ENCODE measurements at places on chromosomes 13 and 19.

DNA sequence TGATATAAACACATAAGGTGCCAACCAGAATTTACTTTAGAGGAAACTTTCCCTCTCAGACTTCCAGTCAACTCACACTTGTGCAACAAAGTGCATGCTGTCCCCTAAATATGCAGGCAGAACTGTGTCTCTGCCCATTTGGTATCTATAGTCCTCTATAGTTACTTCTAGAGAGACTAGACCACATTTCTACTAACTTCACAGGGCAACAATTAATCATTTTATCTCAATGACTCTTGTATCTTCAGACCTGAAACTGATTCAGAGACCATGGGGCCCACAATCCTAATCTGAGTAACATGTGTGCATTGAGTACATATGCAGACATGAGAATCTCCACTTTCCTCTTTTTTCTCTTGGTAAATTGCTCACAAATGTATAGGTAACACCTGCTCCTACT is 158.1 kb downstream of the ZNF486 start:
- no peak for DNase-seq

- no peak for DNase-seq
Observed at GRCh38 chr19:19181488-19181998, 10.4 kb downstream of the BORCS8 start.

GRCh38 chr19:48480558-48481500 is 11.7 kb downstream of the CYTH2 start:
- peak; percentile 56 for DNase-seq

DNA sequence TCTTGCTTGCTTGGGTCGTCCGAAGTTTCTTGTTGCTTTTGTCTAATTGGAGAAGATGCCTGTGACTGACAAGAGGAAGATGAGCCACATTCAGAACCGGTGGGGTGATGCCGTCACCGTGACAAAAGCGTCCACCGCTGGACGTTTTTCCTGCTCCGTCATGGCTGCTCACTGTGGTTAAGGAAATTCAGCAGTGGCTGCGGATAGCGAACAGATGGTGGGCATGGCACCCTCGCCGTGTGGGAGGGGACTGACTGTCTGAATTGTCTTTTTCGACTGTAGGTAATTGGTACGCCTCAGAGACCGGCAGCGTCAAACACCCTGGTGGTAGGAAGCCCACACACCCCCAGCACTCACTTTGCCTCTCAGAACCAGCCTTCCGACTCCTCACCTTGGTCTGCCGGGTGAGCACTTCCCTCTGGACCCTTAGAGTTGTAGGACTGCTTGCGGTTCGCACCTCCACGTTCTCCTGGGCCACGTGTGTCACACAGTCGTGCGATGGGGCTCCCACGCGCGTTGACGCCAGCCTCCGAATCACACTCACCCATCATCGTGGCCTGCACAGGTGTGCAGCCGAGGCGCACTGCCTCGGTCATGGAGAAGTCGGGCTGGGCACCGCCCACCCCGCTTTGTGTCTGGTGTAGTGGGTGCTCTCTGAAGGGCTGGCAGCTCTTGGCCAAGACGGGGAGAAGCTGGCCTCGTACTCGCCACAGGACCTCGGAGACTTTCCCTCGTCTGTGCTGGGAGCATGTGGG is 26.5 kb downstream of the ATP4B start:
- DNase-seq, result no peak

DNA sequence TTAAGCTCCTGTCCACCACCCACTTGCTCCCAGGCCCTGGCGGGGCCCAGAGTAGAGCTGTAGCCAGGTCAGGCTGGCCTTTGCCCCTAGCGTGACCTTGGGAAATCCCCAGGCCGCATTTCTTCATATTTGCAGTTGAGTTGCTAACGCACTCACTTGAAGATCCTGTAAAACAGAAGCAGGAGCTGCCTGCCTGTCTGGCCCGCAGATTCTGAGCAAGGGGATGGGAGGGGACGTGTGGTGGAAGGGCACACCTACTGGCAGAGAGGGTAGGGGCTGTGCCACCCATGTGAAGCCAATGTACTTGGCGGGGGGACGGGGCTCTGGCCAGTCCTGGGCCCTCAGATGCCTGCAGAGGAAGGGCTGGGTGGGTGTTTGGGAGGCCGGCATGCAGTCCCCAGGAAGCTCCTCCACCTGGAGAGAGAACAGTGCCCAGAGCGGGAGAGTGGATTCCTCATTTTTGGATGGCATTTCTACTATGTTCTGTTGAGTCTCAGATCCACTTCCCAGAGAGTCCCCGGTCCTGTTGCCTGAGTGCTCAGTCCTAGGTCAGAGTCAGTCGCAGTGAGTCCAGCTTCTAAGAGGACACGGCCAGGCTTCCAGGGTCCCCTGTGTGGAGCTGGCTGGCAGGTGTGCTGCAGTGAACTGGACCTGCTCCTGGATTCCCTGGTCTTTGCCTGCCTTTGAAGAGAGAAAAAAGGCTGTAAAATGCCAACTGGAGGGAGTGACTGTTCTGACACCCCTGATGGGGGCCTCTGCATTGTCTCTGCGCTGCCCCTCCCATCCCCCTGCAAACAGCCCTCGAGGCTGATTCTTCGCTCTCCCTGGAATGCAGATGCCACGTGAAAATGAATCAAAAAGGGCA is 62.9 kb downstream of the GGACT start:
- DNase-seq, result no peak

GRCh38 chr19:49427855-49428546 is 2.8 kb downstream of the GFY start:
- no peak for DNase-seq

- DNase-seq, result no peak
Observed at GRCh38 chr19:28420811-28421550, 792.0 kb downstream of the UQCRFS1 start.

DNA sequence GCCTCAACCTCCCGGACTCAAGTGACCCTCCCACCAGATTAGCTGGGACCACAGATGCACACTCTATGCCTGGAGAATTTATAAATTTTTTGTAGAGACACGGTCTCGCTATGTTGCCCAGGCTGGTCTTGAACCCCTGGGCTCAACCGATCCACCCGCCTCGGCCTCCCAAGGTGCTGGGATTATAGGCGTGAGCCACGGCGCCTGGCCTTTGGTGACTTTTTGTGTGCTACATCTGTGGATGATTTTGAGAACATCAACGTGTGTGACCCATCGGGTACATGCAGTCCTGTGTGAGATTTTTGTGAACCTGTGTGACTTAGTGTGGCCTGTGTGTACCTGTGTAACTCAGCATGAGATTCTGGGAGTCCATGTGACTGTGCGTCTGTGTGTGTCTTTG is 8.5 kb upstream of the NFIX start:
- no peak for DNase-seq

GRCh38 chr13:48186722-48187121 is 46.3 kb upstream of the ITM2B start:
- no peak for DNase-seq

- DNase-seq, result no peak
Observed at GRCh38 chr19:2659856-2660432, 42.5 kb downstream of the GNG7 start.

DNA sequence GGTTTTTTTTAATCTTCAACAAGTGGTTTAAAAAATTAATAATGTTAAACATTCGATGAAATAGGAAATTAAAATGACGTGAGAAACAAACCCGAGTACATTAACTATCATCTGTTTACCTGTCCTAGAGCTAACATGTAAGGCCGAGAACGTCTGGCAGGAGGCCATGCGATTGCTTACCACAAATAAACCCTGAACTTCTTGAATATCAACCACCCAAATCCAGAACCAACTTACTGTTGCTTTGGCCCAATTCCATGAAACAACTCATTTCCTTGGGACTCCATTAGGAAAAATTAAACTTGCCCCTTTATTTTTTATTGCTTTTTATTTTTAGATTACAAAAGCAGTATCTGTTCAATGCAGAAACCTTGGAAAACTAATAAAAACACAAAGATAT is 228.9 kb upstream of the IRS2 start:
- DNase-seq, result no peak

- DNase-seq, result no peak
Observed at GRCh38 chr19:50851620-50852019, 3.1 kb upstream of the KLK3 start.

DNA sequence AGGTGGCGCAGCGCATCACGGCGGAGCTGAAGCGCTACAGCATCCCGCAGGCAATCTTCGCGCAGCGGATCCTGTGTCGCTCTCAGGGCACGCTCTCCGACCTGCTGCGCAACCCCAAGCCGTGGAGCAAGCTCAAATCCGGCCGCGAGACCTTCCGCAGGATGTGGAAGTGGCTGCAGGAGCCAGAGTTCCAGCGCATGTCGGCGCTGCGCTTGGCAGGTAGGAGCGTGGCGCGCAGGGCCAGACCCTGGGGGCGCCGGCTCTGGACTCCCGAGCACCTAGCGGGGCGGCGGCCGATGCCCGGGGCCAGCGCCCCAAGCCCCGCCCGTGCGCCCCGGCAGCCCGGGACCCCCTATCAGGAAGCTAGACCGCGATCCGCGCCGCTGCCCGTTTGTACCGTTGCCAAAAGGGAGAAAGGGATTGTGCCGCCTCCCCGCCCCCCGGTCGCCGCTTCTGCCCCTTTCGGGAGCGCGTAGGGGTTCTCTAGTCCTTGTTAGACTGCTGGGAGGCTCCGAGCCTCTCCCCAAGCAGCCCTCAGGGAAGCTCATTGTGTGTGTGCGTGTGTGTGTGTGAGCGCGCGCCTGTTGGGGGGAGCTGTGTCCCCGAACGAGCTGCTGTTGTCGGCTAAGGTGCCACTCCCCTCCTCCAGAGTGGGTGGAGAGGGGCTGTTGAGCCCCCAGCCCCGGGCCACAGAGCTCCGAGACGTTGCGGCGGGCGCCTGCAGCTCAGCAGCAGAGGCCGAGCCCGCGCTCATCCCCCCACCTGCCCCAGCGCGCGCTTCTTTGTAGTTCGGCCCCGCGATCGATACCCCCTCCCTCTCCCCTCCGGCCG is 1.5 kb downstream of the ONECUT3 start:
- no peak for DNase-seq

GRCh38 chr13:73844986-73845385 is 289.2 kb downstream of the KLF12 start:
- DNase-seq, result no peak

DNA sequence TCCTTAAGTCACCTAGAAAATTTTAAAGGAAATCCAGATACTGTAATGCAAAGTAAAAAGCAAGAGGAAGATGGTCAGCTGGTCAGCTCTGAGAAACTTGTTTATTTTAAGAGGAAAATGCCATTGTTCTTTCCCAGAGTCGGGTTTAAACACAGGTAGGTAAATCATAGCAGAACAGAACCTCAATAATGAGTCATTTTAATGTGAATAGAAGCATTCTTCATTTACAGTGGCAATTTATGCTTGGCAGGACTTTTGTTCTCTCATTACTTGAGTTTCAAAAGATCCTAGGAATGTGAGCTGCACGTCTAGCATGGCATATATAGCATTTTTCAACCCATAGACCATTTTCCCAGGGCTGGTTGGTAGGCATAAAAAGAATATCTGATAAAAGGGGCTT is 132.3 kb downstream of the LIG4 start:
- no peak for DNase-seq

DNA sequence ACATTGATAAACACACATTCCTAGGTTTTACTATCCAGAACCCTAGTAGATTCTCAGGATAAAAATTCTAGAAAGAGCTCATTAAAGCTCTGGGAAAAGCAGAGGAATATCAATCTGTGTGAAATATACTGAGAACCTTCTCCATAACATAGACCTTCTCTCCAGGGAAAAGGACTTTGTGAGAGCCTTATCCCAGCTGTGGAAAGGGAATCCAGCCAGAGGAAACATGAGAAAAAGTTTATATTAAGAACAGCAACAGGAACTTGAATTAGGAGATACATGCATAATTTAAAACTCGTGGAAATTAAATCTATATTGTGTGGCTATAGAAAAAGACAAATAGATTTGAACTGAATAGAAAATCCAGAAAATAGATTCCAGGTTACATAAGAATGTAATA is 1639.9 kb downstream of the EFNB2 start:
- DNase-seq, result no peak

- no peak for DNase-seq
Observed at GRCh38 chr13:29369060-29369743, 226.3 kb downstream of the SLC7A1 start.

GRCh38 chr13:95156208-95156607 is 145.0 kb downstream of the ABCC4 start:
- no peak for DNase-seq

DNA sequence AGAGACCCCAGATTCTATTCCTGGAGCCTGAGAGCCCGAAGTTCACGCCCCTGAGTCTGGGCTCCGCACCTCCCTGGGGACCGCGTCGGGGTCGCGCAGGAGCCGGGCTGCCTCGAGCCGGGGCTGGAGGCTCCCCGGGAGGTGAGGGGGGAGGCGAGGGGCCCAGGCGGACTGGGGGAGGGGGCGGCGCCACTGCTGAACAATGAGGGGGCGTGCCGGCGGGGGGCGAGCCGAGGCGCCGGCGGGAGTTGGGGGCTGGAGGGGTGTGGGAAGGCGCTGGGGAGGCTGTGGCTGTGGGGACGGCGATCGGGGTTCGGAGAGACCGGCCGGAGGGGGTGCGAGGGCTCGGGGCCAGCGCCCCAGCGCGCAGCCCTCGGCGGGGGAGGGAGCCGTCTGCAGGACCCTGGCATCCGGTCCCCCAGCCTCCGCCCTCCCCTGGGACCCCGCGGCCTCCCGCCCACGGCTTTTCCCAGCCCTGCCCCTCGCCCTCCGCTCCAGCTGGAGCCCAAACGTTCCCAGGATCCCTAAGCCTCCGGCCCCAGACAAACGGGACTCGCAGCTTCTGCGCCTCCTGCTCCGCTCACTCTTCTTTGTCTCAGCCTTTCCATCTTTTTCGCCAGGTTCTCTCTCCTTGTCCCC is 922 bp downstream of the PLEKHG2 start:
- no peak for DNase-seq

- DNase-seq, result no peak
Observed at GRCh38 chr19:48303367-48303766, 22.0 kb upstream of the EMP3 start.

- no peak for DNase-seq
Observed at GRCh38 chr19:55391191-55391670, 5.5 kb downstream of the RPL28 start.

- no peak for DNase-seq
Observed at GRCh38 chr13:38386421-38386820, 36.8 kb downstream of the UFM1 start.

DNA sequence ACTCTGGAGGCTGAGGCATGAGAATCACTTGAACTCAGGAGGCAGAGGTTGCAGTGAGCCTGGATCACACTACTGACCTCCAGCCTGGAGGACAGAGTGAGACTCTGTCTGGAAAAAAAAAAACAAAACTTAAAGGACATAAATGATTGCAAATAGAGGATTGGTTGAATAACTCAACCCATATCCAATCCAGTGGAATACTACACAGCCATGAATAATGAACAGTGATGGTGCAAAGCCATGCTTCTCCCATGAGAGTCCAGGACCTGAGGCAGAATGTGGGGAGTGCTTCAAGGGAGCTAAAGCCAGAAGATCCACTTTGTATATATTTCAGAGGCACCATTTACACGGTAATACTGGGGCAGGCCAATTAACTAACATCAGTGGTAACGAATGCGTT is 2.2 kb upstream of the CEACAM18 start:
- DNase-seq, result no peak

DNA sequence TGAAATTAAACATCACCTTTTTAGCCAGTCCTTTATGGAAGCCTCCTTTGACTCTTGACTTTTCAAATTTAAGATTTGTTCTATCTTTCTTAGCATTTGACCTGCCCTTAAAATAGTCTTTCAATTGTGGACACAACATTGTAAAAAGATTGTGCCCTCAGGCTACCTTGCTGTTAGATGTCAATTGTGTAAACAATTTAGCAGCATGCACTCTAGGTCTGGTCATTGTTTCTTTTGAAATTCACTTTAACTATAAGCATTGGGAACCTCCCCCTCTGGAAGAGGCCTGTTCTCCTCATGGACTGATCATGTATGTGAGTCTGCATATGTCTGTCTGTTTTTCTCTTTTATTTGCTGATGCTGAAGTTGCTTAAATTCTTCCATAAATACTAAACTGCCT is 31.5 kb upstream of the PABPC3 start:
- DNase-seq, result no peak

Measured in substantia nigra (tissue), 51 donors.